Fibroblast of mammary gland (primary cell): ENCODE measurements at places on chromosomes 7 and 10.

DNA sequence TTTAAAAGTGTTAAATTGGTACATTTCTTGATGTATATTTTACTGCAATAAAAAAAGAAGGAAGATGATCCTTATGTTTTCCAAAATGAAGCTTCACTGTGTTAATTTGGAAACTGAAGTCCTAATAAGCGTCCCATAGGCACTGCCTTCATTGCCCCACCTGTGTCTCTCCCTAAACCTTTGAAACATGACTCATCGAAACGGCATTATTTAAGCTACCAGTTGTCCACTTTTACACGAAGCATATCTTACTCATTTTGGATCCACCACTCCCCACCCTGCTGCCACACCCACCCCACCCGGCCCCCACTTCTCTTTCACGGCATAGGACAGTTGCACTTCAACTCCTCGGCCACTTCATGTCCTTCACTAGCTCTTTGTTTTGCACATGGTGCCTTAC, 85.5 kb downstream of the KIAA1549 start:
- DNase-seq = no peak

DNA sequence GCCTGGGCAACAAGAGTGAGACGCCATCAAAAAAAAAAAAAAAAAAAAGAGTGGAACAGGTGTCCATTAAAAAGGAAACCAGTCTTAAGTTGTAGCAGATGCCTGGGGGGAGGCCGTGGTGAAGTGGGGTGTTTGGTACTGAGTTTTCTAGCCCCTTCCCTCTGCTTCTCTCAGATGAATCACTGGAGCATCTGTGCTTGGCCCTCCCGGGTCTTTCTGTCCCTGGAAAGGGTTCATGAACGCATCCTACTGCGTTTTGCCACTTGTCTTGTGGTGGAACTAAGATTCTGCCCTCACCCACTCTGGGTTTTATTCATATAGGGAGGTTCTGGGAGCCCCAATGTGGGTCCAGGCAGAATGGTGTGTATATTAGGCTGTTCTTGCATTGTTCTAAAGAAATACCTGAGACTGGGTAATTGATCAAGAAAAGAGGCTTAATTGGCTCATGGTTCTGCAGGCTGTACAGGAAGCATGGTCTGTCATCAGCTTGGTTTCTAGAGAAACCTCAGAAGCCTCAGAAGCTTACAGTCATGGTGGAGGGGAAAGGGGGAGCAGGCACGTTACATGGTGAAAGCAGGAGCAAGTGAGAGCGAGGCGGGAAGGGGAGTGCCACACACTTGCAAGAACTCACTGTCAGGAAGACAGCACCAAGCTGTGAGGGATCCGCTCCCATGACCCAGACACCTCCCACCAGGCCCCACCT, 63.5 kb downstream of the CAMK1D start:
- DNase-seq = no peak

DNA sequence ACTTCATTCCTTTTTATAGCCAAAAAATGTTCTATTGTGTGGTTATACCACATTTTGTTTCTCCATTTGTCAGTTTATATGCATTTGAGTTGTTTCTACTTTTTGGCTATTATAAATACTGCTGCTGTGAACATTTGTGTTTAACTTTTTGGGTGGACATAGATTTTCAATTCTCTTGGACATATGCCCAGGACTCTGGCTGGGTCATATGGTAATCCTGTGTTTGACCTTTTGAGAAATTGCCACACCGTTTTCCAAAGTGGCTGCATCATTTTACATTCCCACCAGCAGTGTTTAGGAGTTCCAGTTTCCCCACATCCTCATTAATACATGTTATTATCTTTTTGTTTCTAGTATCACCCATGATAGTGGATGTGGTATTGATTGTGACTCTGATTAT, 39.4 kb downstream of the CSGALNACT2 start:
- DNase-seq = peak; percentile 31

DNA sequence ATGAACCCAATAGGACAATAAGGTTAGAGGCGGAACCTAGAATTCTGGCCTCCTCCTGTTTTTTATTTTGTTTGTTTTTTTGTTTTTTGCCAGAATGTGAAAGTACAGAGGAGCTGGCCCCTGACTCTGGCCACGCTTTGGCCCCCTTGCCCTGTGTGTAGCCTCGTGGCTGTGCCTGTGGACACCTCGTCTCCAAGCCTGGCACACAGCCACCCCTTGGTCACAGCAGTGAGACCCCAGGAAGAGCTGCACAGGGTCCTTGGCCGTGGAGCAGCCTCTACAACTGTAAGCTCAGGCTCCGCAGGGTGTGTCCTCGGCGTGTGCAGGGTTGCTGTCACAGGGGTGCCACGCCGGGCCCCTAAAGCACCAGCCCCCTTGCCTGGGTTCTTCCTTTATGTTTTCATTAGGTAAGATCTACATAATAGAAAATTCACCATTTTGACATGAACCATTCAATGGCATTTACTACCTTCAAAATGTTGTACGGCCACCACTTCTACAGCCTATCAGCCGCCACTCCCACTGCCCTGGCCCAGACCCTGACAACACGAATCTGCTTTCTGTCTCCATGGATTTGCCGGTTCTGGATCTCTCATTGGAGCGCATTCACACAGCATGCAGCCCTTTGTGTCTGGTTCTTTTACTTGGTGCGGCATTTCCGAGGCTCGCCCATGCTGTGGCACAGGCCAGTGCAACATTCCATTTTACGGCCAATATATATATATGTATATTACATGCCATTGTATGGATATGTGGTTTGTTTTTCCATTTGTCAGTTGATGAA, 51.0 kb downstream of the AMZ1 start:
- DNase-seq = no peak

DNA sequence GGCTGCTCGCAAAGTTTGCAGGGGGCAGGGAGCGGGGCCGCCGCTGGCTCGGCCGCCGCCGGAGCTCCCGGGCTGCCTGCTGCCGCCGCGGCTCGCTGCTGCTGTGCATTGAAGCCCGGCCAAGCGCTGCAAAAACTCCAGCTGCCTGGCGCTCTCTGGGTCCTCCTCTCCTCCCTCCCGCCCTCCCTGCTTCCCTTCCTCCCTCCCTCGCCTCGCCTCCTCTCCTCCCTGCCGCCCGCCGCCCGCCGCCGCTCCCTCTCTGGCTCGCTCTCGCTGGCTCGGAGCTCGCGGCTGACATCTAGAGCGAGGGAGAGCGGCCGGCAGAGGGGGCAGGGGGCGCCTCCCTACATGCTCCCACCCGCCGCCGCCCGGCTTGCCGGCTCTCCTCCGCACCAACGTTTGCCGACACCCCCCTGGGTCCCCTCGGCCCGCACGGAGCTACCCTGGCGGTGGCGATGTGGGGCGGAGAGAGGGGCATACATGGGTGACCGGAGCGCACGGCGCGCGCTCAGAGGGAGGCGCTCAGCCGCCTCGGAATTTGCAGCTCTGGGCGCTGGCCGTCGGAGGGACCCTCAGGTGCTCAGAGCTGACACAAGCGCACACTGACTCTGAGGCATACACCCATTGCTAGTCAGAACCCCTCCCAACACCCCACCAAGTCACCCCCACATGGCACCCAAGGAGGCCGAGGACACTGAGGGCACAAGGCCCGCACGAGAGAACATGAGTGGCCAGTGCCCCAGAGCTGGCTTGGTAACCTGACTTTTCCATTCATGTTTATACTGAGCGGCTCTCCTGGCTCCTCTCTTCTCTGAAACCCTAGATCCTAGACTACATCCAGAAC, 1.2 kb upstream of the PLXNA4 start:
- DNase-seq = peak; percentile 43

DNA sequence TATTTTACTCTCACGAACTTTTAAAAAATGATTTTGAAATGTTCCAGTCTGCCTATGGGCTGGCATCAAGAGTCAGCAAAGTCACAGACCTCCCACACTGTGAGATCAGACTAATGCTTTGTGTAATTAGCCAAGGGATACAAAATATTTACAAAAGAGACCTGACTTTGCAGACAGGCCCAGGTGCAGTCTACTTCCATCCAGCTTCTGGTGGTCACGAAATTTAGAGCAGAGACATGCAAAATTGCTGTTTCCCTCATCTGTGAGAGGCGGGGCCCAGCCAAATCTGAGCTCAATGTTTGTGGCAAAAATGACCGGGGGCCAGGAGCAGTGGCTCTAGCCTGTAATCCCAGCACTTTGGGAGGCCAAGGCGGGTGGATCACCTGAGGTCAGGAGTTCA, 82.5 kb upstream of the PITRM1 start:
- no peak for DNase-seq

- no peak for DNase-seq
Measured at GRCh38 chr10:125762692-125763648, 12.7 kb downstream of the MMP21 start.

DNA sequence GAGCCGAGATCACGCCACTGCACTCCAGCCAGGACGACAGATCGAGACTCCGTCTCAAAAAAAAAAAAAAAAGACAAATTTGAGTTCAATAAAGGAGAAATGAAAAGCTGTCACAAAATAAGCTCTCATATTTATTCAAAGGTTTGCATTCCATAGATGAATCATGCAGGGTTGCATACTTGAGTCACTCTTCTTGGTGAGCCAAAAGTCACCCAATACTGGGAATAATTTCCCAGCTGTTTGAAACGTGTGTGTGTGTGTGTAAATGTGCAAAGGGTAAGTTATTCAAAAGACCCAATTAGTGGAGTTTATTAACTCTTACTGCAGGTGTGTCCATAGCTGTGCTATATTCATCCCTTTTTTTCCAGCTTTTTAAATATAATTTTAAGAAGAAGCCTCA, 297.7 kb downstream of the CCDC3 start:
- DNase-seq = peak; percentile 84
